Fibroblast of skin of abdomen (primary cell): ENCODE measurements at places on chromosomes 16 and 17.
A peak's percentile ranks its signal among the peaks of the same experiment; 100 is the strongest.

GRCh38 chr17:13337151-13337550, 264.6 kb downstream of the HS3ST3A1 start:
- peak; percentile 84 for DNase-seq

DNA sequence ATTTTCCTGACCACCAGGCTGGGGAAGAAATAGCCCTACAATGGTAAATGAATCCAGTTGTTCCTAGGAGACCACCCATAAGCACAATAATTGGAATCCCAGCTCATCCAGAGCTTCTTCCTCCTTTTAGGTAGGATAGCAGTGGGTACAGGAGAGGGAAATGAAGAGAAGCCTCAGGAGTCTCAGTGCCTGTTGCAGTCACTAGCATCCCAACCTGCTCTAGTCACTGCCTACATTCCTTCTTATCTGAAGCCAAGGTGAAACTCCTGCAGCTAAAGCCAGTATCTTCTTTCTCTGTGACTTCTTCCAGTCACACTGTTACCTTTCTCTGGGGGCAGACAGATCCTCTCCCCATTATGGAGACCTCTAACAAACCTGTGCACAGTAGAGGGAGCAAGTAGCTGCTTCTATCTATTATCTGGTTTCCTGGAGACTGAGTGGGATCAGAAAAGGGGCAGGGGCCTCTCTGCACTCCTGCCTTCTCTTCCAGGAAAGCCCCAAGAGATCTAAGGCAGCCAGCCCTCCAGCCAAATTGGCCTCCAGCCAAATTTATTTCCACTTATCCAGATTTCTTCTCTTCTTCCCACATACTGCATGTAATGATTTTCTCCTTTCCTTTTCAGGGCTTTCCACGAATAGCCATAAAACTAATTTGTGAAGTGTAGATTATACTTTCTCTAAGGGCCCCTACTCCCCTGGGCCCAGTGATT, 85.5 kb downstream of the SSH2 start:
- peak; percentile 18 for DNase-seq

DNA sequence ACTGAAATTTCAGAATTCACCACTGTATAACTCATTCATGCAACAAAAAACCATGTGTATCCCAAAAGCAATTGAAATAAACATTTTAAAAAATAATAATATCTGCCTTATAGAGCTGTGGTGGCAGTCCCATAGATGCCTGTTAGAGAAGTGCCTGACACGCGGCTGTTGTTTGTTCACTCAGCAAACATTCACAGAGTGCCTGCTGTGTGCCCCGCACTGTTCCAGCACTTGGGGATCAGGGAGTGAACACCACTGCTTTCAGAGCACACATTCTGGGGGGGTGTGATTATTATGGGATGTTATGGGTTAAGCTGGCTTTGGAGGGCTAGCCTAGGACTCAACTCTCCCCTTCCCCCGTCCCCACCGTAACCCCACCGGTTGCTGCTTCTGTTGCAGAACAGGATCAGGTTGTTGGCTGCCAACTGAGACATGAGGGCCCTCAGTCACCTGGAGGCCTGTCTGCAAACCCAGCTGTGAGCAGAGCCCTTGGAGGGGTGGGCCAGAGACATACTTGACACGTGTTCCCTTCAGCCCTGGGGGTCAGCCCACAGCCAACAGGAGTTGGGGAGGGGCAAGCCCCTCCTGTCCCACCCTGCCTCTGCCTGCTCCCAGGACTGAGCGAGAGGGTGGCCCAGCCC, 103.3 kb upstream of the CIBAR2 start:
- DNase-seq = no peak

DNA sequence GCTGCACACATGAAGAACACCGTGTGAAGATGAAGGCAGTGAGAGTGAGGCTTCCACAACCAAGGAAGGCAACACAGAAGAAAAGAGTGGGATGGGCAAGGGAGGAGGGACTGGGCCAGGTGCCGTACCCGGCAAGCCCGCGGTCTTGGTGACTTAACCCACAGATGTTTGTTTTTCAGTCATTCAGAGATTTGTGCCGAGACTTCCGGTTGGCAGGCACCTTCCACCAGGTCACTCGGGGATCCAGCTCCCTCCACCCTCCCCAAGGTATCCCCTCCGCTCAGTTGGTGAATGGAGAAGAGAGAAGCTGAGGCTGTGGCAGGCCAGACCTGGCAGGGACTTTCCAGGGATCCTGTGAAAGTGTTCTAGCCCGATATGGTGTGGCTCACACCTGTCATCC, 4.9 kb upstream of the KREMEN2 start:
- no peak for DNase-seq

- no peak for DNase-seq
Observed at GRCh38 chr17:35750526-35751395, 2.3 kb downstream of the GAS2L2 start.

DNA sequence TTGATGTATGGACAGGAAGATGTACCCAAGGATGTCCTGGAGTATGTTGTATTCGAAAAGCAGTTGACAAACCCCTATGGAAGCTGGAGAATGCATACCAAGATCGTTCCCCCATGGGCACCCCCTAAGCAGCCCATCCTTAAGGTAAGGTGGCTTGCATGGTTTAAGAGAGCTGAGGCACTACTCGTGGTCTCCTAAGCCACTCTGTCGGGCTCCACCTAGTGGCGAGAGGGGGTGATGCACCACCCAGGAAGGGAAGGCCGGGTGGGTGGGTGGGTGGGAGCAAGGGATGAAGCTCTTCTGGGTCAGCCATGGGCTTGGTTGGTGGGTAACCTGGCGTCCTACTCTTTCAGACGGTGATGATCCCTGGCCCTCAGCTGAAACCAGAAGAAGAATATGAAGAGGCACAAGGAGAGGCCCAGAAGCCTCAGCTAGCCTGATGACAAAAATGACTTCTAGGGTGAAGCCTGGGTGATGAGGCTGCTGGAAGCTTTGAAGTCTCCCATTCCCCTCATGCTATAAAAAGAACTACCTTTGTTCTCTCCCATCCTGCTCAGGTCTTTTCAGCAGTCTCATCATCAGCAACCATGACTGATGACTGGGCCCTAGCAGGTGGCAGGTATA, 21.5 kb downstream of the GPR179 start:
- peak; percentile 37 for DNase-seq

- DNase-seq = no peak
Observed at GRCh38 chr16:11677959-11678881, 10.0 kb downstream of the SNN start.

- no peak for DNase-seq
Observed at GRCh38 chr17:17445296-17445924, 31.4 kb upstream of the MED9 start.

- no peak for DNase-seq
Observed at GRCh38 chr16:20673882-20674683, 23.4 kb downstream of the ACSM1 start.

GRCh38 chr16:29649588-29650494, 13.2 kb upstream of the SPN start:
- DNase-seq = no peak

- no peak for DNase-seq
Observed at GRCh38 chr17:41825175-41825845, 10.7 kb downstream of the NT5C3B start.

GRCh38 chr16:27486344-27486743, 63.4 kb downstream of the GTF3C1 start:
- DNase-seq = no peak

DNA sequence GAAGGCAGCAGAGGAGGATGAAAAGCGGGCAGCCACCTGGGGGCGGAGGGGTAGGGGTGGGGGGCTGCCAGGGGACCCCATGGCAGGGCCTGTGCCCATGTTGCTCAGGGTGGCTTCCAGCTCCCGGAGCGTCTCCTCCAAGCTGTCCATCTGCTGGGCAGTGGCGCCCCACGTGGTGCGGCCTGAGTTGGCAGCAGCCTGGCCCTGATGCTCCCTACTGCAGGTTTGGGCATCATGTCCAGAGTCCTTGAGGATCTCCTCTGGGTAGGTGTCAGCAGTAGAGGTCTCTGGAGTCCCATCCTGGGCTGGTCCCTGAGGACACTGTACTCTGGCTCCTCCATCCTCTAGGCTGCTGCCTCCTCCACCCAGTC, 60.9 kb downstream of the SRCIN1 start:
- DNase-seq = no peak

GRCh38 chr17:82674656-82675475, 23.6 kb downstream of the RAB40B start:
- no peak for DNase-seq
